Skeletal muscle cell (primary cell): ENCODE measurements at places on chromosomes 4 and X.

- DNase-seq, result no peak
These were observed 1441.5 kb upstream of the IGFBP7 start for GRCh38 chr4:58551676-58552075.

- no peak for DNase-seq
These were observed 116.4 kb downstream of the PWWP3B start for GRCh38 chrX:106284431-106285025.

GRCh38 chr4:25782482-25782881, 80.3 kb downstream of the SEL1L3 start:
- DNase-seq, result no peak

- DNase-seq, result no peak
These were observed 16.6 kb upstream of the ERCC6L start for GRCh38 chrX:72255445-72255844.

DNA sequence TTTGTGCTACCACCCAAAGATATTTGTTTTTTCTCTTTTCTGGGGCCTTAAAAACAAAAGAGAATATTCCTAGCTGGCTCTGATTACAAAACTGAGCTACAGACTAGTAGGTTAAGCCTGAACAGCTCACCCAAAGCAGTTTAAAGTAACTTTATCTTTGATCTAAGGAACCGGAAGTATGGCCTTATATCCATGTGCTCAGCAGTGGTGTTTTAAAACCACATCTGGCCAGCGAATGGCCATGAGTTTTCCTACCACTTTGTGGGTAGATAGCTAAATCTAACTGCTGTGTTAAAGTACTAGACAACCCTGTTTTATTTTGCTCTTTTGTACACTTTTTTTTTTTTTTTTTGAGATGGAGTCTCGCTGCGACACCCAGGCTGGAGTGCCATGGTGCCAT, 24.6 kb downstream of the ADGRG4 start:
- DNase-seq, result no peak
